ENCODE measurements at places on chromosomes 5 and 9.

GRCh38 chr9:26722755-26723154, 169.8 kb downstream of the CAAP1 start:
- DNase-seq: no peak

GRCh38 chr5:5638211-5638610, 215.7 kb downstream of the ICE1 start:
- no peak for DNase-seq

DNA sequence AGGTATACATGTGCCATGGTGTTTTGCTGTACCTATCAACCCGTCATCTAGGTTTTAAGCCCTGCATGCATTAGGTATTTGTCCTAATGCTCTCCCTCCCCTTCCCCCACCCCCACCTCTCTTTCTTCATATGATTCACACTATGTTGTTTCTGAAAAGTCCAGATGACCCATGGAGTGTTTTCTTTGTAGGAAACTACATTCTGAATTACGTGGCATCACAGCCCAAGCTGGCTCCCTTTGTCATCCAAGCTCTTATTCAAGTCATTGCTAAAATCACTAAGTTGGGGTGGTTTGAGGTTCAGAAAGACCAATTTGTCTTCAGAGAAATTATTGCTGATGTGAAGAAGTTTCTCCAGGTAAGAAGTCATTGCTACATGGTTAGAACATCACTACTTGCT, 30.4 kb downstream of the RANBP17 start:
- DNase-seq: no peak

GRCh38 chr5:131169810-131170539, 769 bp upstream of the LYRM7 start:
- DNase-seq: no peak

DNA sequence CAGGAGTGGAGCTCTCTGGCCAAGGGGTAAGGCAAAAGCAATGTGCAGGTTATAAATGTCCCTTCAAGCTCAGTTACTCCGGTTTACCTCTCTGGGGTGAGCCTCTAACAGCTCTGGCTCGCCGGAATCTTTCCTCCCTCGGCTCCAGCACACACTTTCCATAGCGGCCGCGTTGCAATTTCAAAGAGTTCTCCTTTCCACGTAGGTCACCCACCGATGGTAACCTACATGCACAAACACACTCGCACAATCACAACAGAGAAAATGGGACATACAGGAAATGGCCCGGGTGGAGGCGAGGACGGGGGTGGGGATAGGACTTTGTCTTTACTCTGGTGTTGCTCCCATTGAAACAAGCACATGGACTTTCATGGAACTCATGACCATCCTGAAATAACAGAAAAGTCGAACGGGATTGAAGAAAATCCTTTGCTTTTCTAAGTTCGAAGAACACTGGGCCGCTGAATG, 1.2 kb downstream of the LHFPL2 start:
- no peak for DNase-seq

DNA sequence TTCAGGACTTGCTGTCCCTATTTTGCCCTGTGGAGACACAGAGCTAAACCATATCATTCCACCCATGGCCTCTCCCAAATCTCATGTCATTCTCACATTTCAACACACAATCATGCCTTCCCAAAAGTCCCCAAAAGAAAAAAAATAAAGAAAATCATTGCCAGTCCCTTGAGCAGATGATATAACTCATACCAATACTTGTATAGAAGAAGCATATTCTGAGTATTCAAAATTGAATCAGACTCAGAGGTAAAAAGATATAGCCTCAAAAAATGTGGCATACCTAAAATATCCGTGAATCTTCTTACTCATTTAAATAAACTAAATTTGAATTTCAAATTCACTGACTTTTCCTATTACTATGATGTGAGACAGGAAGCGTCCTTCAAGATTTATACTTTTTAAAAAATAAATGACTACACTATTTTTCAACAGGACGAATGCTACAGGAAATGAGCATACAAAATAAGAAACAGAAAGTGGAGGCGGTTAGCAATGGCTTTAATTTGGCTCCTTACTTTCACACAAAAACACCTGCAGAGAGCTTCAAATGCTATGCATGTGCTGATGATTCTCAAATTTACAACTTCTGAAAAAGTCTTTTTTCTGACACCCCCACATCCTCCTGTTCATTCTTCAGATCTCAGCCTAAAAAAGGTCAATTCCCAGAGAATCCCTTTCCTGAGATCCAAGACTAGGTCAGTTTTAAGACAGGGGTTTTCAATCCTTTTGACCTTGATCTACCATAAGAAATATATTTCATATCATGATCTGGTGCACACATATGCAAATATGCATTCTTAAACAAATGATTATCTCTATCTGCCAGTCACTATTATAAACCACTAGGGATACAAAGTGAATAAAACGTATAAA, 39.6 kb upstream of the DMXL1 start:
- no peak for DNase-seq

DNA sequence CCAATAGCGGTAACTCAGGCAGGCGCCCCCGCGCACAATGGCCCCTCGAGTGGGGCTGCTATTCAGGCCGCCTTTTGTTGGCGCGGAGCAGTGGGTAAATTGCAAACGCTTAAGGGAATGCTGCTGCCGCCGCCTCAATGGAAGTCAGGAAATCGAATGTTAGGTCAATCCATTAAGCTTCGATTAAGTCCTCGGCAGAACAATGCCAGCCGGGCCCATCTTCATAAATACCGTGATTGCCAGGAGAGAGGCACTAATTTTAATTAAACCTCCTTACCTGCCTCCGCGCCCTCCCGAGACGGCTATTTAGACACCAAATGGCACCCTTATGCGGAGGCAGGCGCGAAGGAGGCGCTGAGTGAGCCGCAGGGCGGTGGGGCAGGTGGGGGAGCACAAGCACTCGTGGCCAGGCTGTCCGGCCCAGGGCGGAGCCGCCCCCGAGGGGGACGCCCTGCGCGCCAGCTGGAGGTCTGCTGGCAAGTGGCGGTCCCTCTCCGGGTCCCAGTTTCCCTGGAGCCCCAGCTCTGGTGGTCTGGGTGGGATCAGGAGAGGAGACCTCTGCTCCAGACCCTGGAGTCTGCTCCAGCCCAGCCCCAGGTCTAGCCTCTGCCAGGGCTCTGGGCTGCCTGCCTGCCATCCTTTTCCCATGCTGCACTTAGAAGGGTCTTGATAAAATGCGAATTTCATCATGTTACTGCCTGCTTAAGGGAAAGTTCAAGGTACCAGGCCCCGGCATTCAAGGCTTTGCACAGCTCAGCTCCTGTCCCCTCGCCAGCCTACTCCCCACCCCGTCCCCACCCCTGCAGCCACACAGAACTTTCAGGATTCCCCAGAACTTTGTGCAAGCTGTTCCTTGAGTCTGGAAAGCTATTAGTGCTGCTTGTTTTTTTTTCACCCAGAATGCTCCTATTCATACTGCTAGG, 19.7 kb downstream of the NR5A1 start:
- DNase-seq: no peak

GRCh38 chr5:40041452-40041851, 616.7 kb upstream of the DAB2 start:
- no peak for DNase-seq

DNA sequence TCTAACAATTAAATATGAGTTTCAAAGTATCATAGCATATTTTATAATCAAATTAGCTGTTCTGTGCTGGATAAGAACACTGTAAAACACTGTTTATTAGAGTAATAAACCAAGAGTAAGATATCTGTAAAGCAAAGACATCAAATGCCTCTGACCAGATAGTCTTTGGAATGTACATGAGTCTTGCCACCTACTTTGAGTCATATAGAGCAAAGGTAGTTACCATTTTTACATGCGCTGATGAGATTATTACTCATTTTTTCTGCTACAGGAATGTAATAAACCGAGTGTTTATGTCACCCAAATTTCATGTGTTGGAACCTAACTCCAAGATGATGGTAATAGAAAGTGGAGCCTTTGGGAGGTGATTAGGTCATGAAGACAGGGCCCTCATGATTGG, 654.5 kb downstream of the CETN3 start:
- no peak for DNase-seq

DNA sequence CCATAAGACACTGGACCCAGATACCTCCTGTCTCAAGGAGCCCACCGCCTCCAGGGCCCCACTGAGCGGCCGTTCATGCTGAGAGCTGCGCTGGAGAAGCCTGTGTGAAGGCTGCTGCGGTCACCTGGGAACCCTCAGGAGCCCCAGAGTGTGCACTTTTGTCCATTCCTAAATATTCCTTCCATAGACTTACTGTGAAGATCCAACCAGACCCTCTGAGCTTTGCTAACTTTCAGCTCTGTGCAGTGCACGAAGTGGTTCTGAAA, 119.5 kb downstream of the COL23A1 start:
- DNase-seq: no peak

DNA sequence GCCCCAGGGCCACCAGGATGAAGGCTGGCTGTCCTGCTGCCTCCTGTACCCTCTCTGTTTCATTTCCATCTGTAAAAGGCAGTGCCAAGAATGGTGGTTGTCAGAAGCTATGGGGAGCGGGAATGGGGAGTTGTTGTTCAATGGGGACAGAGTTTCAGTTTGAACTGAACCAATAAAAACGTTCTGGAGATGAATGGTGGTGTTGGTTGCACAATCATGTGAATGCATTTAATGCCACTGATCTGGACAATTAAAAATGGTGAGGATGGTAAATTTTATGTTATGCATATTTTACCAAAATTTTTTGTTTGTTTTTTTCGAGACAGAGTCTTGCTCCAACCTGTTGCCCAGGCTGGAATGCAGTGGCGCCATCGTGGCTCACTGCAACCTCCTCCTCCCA, 58.1 kb downstream of the PTPDC1 start:
- no peak for DNase-seq

DNA sequence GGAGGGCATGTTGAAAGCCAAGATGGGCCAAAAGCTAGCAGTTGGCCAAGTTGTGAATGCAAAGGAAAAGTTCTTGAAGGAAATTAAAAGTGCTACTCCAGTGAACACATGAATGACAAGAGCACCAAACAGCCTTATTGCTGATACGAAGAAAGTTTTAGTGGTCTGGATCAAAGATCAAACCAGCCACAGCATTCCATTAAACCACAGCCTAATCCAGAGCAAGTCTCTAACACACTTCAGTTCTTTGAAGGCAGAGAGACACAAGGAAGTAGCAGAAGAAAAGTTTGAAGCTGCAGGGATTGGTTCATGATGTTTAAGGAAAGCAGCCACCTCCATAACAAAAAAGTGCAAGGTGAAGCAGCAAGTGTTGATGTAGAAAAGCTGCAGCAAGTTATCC, 71.6 kb downstream of the ERCC6L2 start:
- no peak for DNase-seq

- no peak for DNase-seq
These were observed 42.8 kb upstream of the PARP8 start for GRCh38 chr5:50623666-50624065.

DNA sequence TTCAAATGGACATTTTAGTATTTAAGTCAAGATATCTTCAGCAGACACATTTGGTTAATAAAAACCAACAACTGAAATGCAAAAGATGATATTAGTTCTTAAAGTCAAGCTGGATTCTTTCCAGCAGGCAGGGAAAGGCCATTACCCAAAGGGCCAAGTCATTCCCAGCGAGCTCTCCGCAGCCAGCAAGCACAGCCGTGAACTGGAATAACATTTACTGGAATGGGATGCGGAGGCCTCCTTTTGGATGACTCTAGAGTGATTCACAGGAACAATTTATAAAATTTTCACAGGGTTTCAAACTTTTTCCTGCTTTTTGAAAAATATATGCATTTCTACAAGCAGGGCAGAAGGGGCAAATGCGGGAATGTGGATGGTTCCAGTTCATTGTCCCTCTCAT, 76.6 kb upstream of the DAB2 start:
- DNase-seq: no peak

DNA sequence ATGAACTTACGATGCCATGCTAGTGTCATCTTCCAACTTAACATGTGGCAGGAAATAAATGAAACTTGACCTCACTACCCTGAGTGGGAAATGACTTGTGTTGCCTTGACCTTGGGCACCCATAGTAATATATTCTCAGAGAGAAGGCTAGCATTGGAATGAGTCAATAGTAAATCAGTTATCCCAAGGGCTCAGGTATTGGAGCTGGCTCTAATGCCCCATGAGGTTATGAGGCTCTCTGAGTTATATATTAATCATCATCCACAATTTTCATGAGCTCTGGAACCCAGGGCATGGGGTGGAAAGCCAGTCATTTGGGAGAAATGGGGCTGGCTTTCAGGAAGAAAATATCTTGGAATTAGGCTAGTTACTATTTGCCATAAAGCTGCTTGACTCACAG, 42.4 kb upstream of the SMIM32 start:
- DNase-seq: no peak

- DNase-seq: no peak
These were observed 171.8 kb downstream of the CCDC171 start for GRCh38 chr9:15724612-15725011.

DNA sequence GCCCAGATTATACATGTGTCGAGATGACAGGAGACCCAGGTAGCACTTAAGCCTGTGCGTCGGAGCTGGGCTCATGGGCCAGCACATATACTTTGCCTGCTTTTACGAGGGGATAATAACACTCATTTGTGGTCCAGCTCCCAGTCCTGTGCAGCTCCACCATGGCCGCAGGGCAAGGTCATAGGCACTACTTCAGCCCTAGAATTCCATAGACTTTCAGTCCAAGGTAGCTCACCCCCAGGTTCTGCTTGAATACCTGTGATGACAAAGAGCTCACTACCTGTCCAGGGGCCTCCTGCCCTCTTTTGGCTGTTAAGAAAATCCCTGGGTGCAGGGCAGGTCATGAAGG, 1.7 kb downstream of the CORO2A start:
- no peak for DNase-seq

- DNase-seq: no peak
These were observed 54.7 kb downstream of the ABLIM3 start for GRCh38 chr5:149195962-149196361.

DNA sequence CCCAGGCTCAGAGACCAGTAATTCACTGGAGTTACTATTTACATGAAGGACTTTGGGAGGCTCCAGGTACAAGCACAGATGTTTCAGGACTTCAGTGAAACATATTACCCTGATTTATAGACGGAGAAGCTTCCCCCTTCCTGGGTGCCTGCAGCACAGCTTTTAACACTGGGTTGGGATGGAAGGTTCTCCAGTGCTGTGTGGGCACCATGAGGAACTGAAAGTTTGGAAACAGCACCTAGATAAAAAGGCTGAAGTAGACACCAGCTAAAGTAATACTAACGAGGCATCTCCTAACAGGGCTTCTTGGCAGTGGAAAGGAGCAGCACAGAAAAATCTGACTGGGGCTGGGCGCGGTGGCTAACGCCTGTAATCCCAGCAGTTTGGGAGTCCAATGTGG, 70.7 kb downstream of the GCNT1 start:
- no peak for DNase-seq

DNA sequence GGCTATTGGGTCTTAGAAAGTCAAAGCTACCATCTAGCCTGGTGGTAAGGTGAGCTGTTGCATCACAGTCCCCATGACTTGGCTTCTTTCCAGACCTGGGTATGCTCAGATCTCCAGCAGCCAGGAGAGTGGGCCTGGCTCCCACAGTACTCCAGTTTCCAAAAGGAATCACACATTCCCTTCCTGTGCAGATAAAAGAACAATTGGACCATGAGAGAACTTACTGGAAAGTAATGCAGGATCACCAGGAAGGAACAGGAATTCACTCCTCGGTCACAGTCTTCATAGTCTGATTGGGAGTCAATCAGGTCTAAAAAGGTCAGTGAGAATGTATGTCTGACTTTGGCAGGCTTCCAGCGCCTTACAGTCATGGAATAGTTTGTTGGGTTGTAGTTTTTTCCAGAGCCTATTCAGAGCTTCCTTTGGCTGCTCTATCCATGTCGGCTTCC, 47.8 kb upstream of the CD180 start:
- no peak for DNase-seq
